ENCODE measurements at places on chromosomes 1 and 21.

DNA sequence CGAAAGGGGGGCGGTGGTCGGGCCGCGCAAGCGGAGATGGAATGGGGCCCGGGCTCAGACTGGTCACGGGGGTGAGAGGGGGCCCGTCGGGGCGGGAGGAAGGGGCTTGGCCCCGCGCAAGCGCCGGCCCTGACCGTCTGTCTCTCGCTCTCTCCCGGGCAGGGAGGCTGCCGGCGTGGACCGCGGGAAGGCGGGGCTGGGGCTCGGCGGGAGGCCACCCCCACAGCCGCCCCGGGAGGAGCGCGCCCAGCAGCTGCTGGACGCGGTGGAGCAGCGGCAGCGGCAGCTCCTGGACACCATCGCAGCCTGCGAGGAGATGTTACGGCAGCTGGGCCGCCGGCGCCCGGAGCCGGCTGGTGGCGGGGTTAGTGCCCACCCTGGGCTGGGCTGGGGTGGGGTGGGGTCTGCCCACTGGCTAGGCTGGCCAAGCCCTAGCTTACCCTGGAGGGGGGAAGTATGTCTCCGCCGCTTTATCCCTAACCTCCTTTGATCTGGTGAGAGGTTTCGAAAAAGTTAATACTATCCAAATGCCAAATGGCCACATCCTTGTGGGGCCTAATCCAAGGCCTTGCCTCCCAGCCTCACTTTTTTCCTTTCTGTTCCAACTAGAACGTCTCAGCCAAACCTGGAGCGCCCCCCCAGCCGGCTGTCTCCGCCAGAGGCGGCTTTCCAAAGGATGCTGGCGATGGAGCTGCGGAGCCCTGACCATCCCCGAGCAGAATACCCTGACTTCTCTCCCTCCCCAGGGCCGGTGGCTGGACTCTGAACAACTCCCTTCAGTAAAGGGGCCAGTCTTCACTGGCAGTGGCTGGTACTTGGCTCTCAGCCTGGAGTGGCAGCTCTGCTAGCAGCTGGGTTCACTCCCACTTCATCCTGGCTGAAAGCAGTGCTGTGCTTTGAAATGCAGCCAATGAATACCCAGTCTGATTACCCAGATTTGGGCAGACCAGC lies 636 bp upstream of the YRDC start:
- peak; percentile 53 for DNase-seq

GRCh38 chr1:48051466-48052126 lies 54.4 kb upstream of the TRABD2B start:
- no peak for DNase-seq

GRCh38 chr1:166470441-166470840 lies 303.6 kb upstream of the FAM78B start:
- no peak for DNase-seq

- DNase-seq: no peak
Observed at GRCh38 chr1:97451944-97452343, 468.9 kb downstream of the DPYD start.

GRCh38 chr21:38942748-38943211 lies 137.1 kb downstream of the ETS2 start:
- DNase-seq: no peak

DNA sequence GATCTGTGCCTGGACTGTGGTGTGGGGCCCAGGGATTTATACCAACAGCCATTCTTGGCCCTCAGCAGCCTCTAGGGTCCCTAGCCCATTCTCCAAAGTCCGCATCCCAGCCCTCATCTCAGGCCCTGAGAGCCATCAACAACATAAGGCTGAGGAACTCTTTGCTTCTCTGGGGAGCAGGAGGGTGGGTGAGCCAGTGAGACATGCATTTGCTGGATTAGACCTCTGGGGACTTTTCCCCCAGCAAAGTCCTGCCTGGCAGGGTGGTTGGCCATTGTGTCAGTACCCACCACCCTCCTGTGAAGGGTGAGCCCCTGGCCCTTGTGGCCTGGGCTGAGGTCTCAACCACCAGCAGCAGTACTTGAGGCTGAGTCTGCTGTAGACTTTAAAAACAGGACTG lies 24.2 kb upstream of the FAM20B start:
- DNase-seq: no peak

GRCh38 chr1:105101261-105101660 lies 1351.6 kb downstream of the AMY1C start:
- no peak for DNase-seq

DNA sequence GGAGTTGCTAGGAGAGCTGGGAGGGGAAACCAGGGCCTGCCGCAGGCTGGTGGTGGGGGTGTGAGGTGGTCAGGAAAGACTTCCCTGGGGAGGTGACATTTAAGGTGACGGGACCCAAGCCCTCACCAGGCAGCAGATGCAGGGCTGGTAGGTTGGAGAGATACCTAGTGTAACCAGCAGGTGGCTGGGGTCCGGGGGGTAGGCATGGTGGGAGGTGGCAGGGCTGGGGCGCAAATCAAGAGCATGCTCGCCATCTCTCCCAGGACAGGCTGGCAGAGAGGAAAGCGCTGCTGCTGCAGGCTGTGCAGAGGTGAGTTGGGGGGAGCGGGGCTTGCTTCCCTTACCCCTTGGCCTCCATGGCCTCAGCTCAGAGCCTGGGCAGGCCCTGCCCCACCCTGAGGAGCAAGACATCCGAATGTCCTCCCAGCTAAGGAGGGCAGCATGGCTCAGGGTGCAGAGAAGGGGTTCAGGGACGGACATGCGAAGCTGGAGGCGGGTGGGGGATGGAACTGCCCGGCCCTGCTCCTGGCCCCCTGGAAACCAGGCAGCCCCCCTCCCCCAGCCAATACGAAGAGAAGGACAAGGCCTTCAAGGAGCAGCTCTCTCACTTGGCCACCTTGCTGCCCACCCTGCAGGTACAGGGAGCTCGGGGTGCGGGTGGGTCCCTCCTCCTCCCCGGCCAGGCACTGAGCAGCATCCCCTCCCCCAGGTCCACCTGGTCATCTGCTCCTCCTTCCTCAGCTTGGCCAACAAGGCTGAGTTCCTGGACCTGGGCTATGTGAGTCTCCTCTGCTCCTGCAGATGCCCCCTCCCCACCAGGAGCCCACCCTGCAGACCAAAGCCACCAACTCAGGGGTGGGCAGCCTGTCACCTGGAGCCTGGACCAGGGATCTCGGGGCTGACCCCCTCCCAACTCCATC lies 4.0 kb downstream of the RNF207 start:
- DNase-seq: peak; percentile 17

GRCh38 chr21:21751286-21751685 lies 753.1 kb downstream of the NCAM2 start:
- DNase-seq: no peak

DNA sequence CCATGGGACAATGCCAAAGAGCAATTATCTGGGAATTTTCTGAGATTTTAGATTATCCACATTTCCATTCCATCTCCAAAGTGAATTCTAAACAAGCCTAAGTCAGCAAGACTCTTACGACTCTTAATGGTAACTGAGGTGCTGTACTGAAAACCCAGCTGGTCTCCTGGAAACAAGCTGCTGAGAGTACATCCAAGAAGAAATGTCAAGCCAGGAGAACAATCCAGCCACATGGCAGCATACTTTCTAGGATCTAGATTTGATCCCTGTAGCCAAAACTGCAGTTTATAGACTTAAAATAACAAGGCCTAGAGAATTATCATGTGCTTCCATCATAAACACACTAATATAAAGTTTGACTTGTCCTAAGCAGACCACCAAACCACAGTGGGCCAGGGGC lies 45.8 kb downstream of the KCNH1 start:
- DNase-seq: no peak

DNA sequence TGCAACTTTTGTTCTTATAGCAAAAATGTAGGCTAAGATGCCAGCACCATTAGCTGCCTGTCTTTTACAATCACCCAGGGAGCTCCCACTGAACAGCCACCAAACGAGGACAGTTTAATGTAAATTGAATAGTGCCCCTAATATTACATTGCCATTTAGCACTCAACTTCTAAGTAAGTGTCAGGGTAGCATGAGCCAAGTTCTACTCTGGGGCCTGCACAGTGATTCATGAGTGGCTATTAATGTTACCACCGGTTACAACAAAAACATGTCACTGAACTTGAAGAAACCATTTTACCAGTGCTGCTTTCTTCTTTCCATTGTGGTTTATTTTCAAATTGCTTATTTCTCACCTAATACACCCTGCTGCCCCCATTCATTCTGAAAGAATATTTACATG lies 295.6 kb upstream of the RRP15 start:
- DNase-seq: no peak

- DNase-seq: no peak
Observed at GRCh38 chr1:11649624-11650330, 4.5 kb downstream of the FBXO2 start.

DNA sequence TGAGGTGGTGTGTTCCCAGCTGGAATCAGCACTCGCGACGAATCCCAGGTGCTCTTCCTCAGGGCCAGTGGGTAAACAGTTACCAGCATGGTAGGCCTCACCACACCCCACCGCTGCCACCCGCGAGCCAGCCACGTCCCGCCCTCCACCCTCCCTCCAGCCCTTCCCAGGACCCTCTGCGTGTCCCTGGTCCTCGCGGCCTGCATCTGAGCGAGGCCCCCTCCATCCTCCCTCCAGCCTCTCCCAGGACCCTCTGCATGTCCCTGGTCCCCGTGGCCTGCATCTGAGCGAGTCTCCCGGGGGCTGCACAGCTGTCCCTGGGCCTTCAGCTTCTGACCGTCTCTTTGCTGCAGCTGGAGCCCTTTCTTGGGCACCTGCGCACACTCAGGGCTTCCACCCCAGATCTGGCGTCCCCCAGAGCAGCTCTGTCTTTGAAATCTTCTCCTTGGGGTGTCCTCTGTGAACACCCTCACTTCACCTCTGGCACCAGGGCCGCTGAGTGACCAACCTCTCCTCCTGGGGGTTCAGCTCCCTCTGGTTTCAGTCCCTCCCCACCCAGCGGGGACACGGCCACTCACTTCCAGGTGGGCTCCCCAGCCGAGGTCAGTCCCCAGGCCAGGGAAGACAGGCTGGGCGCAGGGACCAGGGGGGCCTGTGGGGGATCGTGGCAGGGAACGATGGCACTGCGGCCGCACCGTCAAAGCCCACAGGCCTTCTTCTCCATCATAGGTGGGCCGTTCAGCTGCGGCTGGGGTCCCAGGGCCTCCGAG lies 57.8 kb upstream of the COL6A2 start:
- DNase-seq: no peak

GRCh38 chr1:229207916-229208315 lies 63.0 kb upstream of the RAB4A start:
- DNase-seq: no peak

DNA sequence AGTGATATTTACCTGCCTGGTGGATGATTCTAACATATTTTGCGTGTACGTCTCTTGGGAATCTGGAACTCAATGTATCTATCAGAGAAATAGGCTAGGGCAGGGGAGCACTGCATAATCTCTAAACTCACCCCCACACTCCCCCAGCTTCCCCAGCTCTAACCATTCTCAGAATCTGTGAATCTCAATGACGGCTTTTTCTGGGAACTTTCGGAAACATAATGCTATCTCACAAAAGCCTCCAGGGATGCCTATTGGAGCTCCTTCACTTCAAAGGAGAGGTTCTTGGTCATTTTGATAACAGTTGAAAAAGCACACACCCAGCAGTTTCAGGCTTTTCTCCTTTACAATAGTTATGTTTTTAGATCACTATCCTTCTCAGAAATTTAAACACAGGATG lies 113.8 kb upstream of the MAGI3 start:
- DNase-seq: no peak

DNA sequence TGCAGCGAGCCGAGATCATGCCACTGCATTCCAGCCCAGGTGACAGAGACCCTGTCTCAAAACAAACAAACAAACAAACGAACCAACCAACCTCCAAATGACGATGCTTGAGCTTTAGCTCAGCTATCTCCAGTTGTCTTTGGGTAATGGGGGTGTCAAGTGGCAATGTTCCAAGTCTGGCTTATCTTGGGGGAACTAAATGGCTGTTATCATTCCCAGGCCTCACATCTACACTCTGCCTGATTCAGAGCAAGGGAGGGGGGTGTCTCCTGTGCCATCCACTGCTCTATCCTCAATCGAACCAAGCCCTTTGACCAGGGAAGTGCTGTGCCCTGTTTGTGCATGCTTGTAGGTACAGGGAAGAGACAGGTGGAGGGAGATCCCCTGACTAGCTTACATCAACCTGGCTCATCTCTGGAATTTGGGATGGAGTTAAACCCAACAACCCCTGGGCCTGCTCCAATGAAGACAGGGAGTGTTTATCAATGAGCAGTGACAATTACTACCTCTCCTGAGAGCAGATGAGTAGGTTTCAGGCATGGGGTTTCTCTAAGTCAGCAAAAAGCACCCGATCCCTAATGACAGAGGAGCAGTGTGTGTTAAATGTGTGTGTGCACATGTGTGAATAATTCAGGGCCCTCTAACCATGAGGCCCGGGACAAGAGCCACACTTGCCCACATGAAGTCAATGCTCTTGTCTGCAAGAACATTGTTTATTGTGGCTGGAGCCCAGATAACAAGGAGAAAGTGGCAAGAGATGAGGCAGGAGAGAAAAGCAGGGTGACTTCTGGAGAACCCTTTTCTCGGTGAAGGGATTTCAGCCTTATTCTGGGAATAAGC lies 20.3 kb upstream of the IL6R start:
- DNase-seq: no peak

- no peak for DNase-seq
Observed at GRCh38 chr1:67679691-67680090, 5.3 kb upstream of the GADD45A start.

GRCh38 chr1:80639777-80640533 lies 1160.8 kb upstream of the ADGRL2 start:
- DNase-seq: no peak
